Spinal cord (tissue), 10 donors: ENCODE measurements at places on chromosomes 2 and 18.

DNA sequence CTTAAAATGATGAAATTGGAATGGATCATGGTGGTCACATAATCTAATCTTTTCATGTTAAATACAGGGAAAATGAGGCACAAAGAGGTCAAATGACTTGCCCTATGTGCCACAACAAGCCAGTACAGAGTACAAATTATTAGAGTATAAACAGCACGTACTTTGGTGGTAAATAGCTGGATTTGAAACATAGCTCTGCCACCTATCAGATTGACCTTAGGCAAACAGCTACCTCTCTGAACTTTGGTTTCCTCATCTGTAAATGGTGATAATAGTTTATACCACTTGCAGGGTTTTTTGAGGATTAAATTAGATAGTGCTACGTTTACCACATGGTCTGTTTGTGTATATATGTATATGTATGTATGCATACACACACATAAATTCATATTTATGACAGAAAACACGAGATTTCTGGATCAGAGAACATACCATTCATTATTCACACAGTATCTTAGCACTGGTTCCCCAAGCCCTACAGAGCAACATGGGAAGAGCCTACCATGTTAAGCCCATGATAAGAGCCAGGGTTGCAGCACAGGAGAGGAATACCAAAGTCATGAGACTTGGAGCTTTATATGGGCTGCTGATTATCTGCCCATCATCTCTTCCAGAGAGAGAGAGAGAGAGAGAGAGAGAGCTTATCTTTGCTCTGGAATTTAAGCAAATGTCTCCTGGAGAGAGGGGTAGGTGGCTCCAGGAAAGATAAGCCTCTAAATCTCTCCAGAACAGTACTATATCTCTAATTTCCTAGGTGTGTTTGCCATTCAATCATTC, 73.5 kb downstream of the MDH1 start:
- DNase-seq: no peak

DNA sequence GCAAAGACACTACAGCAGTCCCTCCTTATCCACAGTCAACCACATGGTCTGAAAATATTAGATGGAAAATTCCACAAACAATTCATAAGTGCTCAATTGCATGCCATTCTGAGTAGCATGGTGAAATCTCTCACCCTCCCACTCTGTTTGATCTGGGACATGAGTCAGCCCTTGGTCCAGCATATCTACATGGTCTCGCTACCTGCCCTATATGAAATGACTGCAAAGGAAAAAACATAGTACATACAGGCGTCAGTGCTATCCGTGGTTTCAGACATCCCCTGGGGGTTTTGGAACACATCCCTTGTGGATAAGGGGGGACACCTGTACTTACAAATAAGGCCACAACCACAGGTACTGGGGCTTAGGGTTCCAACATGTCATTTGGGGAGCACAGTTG, 73.7 kb downstream of the CABLES1 start:
- DNase-seq: no peak

GRCh38 chr18:70931942-70932814, 643.3 kb downstream of the SOCS6 start:
- DNase-seq: peak; percentile 68

DNA sequence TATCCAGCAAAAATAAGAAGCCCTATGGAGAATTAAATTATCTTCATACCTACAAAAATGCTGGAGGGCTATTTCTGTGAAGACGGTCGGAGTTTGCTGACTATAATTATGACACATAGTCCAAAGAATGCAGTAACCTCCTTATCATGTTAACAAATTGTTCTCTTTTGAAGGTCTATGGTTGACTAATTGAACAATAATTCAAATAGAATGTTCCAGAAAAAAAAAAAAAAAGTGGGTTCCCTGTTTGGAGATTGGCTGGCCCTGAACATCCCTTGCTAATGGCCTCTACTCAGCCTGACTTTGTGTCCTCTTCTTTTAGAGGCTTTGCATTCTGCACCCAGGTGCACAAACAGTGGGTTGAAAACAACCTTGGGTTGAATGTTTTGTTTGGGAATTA, 82.8 kb upstream of the CCBE1 start:
- DNase-seq: no peak

GRCh38 chr2:233556881-233557736, 9.5 kb downstream of the USP40 start:
- DNase-seq: no peak

DNA sequence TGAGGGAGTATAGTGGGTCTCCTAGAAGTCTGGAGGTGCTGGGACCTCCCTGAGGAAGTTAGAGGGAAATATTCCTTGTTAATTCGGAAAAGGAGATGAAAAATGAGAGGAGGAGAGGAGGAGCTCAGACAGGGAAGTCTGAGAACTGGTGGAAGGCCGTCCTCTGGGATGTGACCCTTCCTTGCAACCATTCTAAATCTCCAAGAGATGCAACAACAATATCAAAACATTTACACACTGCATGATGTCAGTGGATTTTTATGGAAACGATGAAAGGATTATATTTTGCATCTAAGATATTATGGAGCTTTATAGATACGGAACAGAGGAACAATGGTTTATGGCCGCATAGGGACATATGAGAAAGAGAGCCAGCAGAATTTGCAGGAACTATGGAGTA, 49.8 kb upstream of the COBLL1 start:
- DNase-seq: no peak

GRCh38 chr2:85191157-85191556, 58.0 kb downstream of the TCF7L1 start:
- DNase-seq: no peak

DNA sequence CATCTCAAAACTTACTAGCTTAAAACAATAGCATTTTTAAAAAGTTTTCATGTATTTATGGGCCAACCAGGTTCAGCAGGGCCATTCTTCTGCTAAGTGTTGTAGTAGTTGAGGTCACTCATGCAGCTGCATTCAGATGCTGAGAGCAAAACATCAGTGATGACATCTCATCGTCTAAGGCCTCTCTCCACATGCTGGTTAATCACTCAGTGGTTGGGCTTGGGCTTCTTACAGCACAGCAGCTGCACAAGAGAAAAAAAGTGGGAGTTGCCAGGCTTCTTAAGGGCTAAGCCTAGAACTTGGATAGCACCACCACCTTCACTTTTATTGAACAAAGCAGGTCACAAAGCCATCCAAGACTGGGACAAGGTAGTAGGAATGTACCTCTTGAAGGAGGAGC, 190.3 kb downstream of the IRS1 start:
- DNase-seq: no peak

DNA sequence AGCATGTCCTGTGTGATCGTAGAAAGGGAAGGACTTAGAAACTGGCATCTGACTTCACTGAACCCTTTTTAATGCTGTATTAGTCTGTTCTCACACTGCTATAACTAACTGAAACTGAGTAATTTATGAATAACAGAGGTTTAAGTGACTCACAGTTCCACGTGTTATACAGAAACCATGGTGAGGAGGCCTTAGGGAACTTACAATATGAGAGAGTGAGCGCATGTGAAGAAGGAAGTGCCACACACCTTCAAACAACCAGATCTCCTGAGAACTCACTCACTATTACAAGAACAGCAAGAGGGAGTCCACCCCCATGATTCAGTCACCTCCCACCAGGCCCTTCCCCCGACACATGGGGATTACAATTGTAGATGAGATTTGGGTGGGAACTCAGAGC, 811.3 kb downstream of the CPS1 start:
- DNase-seq: no peak

DNA sequence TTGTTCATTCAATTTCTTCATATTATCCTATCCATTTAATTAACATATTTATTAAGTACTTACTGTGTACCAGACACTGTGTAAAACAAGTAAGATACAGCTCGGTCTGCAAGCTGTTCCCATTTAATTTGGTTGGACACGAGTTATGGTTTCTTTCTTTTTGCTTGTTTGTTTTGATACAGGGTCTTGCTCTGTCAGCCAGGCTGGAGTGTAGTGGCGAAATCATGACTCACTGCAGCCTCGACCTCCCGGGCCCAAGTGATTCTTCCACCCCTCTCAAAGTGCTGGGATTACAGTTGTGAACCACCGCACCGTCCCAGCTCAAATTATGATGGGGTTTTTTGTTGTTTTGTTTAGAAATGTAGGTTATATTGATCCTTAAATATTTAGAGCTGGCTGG, 9.0 kb downstream of the CYBRD1 start:
- DNase-seq: no peak

GRCh38 chr2:68040078-68040477, 22.7 kb downstream of the C1D start:
- DNase-seq: no peak

DNA sequence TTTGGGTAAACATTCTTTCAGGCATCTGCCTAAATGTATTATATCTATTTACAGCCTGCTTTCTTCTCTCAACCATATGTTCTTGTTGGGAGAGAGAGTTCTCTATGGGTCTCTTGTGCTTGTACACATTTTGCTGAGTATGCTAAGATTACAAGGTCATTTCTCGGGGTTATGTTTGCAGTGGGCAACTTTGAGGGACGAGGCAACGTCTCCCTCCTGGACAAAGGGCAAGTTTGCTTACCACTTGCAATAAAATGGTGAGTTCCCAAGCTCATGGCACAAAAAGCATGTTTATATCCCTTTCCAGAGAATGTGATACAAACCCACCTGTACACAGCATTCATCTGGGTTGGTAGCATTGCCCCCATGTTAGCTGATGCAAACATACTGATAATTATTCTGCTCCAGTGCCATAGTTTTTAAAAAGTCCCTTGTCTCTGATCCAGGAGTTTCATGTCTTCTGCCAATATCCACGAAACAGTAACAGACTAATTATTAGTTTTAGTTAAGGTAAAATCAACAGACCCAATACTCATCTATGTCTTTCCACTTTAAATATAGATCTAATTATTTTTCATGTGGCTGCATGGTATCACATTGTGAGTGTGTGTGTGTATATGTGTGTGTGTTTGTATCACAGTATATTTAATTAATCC, 84.2 kb upstream of the MAPK4 start:
- no peak for DNase-seq

DNA sequence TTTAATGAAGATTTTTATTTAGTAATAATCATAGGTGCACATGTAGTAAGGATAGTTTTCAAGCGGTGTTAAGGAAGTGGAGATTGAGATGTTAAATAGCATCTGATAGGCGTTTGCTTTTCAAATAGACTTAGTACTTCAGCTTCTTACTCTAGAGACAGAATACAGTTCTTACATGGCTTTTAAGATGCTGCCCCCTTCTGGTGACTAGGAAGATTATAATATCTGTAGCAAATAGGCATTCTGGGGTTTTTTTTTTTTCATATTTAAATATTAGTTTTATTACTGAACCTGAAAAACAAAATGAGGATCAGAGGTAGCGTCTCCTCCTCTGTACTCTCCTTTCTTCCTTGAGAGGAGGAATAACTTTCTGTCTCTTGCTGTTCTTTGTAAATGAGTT, 100.2 kb downstream of the AGAP1 start:
- DNase-seq: peak; percentile 54

GRCh38 chr2:222709191-222709891, 37.9 kb downstream of the MOGAT1 start:
- no peak for DNase-seq

- DNase-seq: no peak
These were observed 219.3 kb downstream of the SPP2 start for GRCh38 chr2:234269769-234270204.

- no peak for DNase-seq
These were observed 177.8 kb downstream of the BCL2 start for GRCh38 chr18:63141778-63142176.

GRCh38 chr18:37584952-37585695, 19.5 kb upstream of the CELF4 start:
- no peak for DNase-seq
